ENCODE measurements at places on chromosomes 1 and 21.

DNA sequence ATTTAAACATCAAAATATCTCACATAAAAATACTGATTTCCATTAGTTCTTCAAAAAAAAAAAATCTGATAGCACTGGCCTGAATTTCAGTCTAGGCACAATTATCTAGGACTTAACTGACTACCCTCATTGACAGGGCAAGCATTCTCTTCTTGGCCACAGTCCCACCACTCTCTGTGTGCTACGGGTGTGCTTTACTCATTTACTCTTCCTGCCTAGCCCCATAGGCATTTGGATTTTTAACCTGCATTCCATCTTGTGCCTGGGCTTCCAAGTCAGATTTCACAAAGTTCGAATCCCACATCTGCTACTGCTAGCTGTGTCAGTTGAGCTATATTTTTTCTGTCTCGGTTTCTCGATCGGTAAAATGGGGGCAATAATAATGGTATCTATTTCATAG lies 38.0 kb downstream of the PTPN14 start:
- DNase-seq = no peak

- DNase-seq = no peak
These were observed 14.1 kb downstream of the INPP5B start for GRCh38 chr1:37932759-37933158.

GRCh38 chr1:161890574-161890973 lies 124.5 kb downstream of the ATF6 start:
- no peak for DNase-seq

- DNase-seq = no peak
These were observed 1.2 kb downstream of the LBR start for GRCh38 chr1:225426395-225427234.

- DNase-seq = no peak
These were observed 394.3 kb downstream of the NTNG1 start for GRCh38 chr1:107535091-107535490.

DNA sequence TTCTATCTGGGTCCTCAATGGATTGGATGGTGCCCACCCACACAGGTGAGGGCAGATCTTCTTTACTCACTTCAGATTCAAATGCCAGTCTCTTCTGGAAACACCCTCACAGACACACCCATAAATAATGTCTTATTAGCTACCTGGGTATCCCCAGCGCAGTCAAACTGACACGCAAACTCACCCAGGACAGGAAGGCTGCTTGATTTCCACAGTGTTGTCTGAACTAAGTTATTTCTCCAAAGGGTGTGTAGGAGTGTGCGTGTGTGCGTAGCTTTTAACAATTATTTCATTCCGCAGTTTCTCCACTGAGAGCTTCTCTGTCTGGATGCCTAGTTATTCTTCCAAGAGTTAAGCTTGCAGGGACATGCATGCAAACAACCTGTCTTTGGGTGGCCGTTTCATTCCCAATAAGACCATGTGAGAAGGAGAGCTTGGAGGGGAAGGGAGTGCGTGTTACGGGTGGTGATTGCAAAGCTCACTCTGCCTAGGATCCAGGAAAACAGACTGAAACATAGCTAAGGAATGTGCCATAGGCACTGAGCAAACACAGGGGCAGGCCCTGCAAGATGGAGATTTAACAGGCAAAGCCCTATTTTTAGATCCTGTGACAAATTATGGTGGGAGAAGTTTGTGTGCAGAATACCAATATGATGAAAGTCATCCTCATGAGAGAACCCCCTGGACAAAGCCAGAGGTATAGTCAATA lies 269.7 kb downstream of the DYRK1A start:
- no peak for DNase-seq

GRCh38 chr1:8419172-8419571 lies 101.3 kb downstream of the SLC45A1 start:
- DNase-seq = no peak

- DNase-seq = no peak
These were observed 431.3 kb downstream of the DISC1 start for GRCh38 chr1:232057896-232058274.

DNA sequence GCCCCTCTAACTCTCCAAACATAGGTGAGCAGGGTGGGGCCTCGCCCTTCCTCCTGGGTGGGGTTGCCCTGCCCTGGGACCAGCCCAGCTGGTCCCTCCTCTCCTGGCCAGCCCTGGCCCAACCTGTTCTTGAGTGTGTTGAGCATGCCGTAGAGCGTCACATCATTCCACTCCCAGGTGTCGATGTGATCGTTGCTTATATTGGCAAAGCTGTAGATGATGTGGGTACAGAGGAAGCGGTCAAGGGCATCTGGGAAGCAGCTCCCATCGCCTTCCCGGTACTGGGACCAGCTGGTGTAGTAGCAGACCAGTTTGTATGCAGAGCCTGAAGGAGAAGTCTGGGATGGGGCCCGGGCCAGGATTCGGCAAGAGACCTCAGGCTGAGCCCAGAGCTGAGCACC lies 1.4 kb downstream of the CHI3L1 start:
- no peak for DNase-seq

GRCh38 chr21:16159213-16159970 lies 429.6 kb downstream of the USP25 start:
- DNase-seq = no peak

GRCh38 chr1:91707890-91708218 lies 178.1 kb downstream of the TGFBR3 start:
- no peak for DNase-seq

DNA sequence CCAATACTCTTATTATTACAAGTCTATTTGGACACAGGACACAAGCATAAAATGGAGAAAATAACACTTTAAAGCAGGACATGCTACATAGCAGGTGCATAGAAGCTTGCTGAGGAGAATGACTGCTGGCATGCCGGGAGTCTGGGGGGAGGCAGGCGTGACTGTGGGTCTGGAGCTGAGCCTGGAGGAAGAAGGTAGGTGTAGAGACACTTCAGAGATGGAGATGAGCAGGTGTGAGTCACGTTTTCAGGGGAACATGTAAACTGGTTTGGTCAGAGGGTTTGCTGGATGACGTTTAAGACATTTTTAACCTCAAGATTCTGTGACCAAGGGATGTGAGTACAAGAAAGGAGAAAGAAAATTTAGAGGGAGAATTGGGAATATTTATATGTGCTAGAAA lies 24.5 kb downstream of the OSCP1 start:
- no peak for DNase-seq

GRCh38 chr1:113281550-113281949 lies 108.8 kb upstream of the MAGI3 start:
- DNase-seq = no peak

DNA sequence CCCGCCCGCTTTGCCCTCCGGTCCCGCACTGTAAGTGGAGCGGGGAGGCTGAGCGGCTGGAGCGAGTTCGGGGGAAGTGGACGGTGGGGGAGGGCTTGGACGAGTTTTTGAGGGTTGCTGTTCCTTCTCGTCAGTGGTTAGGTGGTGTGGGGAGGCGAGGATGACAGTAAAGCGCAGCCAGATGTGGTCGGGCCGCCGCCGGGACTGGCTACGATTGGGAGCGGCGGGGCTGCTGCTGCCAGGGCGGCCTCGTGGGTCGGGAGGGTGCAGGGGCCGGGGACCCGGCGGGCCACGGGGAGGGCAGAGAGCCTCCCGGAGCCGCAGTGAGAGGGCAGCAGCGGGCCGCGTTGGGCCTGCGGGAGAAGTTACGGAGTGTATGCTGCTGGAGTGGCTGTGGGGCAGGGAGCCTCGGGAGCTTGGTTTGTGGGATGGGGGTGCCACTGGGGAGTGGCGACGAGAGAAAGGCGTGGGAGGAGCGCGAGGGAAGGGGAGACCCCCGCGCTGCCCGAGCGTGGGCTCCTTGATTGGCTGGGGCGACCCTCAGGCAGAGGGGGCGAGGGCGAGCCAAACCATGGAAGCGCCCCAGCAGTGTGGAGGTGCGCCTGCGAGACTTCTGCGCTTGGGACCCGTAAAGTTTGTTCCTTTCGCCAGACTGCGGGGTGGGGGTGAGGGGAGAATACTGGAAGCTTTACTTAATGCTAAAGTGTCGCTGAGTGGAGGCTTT lies 2.1 kb downstream of the ADGRL2 start:
- DNase-seq = no peak

- no peak for DNase-seq
These were observed 28.2 kb downstream of the LACTBL1 start for GRCh38 chr1:22944346-22945055.

DNA sequence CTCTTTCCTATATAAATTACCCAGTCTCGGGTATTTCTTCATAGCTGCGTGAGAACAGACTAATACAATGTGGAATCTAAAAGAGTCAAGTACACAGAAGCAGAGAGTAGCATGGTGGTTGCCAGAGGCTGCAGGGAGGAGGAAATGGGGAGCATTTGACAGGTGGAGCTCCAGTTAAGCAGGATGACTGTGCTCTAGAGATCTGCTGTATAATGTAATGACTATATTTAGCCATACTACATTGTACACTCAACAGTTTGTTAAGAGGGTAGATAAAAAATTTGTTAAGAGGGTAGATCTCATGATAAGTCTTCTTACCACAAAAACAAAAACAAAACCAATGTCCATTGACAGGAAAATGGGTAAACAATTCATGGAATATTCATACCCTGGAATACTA lies 82.1 kb downstream of the MT1HL1 start:
- no peak for DNase-seq

DNA sequence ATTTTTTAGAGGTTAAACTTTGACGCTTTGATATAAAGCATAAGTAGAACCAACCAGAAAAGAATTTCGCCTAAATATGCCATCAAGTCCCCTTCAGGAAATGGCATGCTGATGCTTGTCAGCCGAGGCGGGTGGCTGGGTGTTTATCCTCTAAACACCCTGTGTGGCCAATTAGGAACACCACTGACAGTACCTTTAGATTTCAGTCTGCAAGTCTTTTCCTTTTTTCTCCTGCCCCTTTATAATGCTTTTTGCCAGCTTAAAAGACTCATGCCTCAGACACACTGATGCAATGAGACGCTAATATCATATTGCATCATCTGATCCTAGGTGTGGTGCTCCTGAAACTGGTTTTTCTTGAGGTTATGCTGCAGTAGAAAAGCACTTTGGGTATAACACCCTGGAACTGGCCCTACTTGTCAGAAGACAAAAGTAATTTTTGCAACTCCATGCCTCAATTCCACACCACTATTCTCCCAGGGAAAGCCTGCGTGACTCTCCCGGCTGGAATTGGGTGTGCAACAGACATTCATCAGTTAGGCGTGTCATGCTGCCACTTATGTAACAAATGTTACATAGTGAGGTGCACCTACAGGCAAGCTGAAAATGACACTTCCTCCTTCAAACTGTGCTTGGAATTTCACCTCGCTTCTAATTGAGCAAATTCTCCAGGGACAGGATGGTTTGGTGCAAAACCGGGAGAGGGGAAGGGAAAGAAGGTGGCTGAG lies 2.0 kb upstream of the RCC2 start:
- no peak for DNase-seq

GRCh38 chr1:94947437-94947836 lies 20.5 kb upstream of the CNN3 start:
- no peak for DNase-seq

DNA sequence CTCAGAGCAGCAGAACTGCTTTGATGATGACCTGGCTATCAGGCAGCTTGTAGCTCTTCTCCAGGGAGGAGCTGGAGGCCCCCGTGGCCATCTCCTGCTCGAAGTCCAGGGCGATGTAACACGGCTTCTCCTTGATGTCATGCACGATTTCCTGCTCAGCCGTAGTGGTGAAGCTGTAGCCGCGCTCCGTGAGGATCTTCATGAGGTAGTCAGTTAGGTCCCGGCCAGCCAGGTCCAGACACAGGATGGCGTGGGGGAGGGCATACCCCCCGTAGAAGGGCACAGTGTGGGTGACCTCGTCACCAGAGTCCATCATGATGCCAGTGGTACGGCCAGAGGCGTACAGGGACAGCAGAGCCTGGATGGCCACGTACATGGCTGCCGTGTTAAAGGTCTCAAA lies 18.3 kb upstream of the TP53BP2 start:
- DNase-seq = no peak

DNA sequence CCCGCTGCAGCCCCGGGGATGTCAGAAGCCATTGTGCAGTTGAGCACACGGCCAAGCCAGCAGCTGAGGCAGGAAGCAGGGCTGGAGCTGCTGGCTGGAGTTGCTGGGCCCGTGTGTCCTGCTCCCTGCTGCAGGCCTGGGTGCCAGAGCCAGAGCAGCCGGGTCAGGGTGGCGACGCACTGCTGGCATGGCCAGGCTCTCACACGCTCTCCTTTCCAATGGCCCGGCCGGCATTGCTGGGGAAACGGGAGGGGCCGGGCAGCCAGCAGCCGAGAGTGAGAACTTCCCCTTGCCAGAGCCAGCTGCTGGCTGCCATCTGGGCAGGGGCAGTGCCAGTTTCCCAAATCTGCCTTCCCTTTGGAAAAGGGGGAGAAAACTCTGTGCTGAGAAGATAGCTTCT lies 82.4 kb upstream of the PROX1 start:
- no peak for DNase-seq

- DNase-seq = no peak
These were observed 39.3 kb downstream of the NFIA start for GRCh38 chr1:61121631-61122030.

DNA sequence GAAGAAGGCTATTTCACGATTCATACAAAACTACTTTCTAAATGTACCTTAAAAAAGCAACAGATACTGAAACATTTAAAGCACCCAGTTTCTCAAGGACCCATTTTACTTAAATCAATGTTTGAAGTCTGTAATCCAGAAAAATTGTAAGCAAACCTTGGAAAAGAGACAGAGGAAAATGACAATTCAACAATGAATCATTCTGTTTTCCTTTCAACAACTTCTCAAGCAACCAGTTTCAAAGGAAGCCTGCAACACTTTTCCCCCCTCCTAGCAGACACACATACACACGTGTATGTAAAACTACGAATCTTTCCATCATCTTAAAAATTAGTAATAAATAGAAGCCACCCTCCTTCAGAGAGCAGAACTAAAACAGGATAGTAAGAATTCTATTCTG lies 1.2 kb downstream of the RERE start:
- no peak for DNase-seq

DNA sequence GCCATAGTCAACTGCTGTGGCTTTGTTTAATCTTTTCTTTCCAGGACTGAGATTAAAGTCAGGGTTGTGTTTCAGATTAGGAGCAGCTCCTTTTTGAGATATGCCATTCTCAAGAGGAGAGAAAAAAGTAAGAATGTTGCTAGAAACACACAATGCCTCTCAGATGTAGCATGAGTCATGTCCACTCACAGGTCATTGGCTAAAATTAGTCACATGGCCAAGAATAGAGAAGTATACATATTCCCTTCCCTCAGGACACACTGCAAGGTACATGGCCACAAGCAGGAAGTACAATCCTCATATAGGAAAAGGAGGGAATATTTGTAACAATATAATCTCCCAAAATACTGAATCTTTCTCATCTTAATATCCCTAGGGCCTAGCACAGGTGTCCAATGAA lies 141.9 kb upstream of the PTBP2 start:
- DNase-seq = no peak

DNA sequence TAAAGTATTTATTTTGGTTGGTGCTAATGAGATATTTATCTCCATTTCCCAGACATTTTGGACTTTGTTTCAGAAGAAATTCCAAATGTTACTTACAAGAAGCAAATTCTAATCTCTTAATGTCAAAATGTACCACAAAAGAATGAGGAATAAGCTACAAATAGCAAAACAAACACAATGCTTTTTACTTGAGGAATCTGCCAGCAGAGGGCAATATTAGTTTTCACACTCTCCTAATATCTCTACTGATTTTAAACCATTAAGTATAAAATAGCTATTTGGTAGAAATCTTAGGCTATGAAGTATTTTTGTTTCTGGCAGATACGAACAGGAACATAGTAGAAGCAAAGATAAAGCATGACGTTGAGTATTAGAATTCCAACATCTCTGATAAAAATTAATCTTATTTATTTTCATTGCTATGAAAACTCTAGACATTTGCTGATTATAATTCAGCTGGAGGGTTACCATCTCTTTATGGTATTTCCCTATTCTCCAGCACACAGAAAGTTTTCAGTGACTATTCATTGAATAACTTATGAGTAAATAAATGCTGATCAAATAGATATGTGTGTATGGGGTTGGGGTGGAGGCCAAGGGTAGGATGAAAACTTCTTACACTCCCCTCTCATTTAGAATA lies 13.4 kb upstream of the HMCN1 start:
- no peak for DNase-seq

Data from NCI-H1436 treated with DMSO at 0.1 percent for 48 hours (cell line).